ENCODE measurements at places on chromosomes 4 and X.

GRCh38 chr4:145183023-145183422 lies 2.6 kb upstream of the OTUD4 start:
- no peak for DNase-seq

DNA sequence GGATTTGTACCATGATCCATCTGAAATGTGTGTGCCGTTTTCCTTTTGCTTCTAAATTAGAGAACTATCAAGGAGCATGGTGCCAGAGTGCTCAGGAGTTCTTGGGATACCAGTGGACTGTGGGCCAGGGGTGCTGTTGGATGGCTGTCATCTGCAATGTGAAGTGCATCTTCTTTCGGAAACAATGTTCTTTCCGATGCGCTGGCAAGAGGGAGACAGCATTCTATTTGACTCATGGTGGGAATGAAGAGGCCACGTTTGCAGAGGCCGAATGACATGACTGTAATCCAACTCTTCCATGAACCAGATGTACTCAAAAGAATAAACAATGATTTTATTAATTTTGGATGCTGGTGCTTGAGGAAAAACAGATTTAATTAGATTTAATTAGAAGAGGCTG lies 45.5 kb downstream of the SORCS2 start:
- peak; percentile 63 for DNase-seq

GRCh38 chrX:70289168-70289792 lies 447 bp downstream of the PDZD11 start:
- DNase-seq, result no peak

- no peak for DNase-seq
These were observed 627 bp upstream of the FAT4 start for GRCh38 chr4:125313989-125314667.

DNA sequence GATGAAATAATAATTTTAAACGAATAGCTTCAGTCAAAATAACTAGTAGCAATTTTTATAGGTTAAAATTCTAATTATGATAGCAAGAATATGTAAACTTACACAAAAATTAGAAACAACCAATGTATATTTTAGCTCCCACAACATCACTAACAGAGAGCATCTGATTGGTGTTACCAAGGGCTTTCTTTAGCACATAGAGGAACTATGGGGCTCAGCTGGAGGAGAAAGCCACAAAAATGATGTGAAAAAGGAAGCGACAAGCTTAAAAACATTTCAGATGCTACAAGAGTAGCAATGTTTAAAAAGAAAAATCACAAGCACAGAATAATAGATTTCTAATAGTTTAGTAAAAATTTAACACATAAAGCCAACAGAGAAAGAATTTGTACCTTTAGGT lies 56.3 kb downstream of the ATP8A1 start:
- no peak for DNase-seq

- no peak for DNase-seq
These were observed 27.4 kb downstream of the TET2 start for GRCh38 chr4:105174098-105174497.

DNA sequence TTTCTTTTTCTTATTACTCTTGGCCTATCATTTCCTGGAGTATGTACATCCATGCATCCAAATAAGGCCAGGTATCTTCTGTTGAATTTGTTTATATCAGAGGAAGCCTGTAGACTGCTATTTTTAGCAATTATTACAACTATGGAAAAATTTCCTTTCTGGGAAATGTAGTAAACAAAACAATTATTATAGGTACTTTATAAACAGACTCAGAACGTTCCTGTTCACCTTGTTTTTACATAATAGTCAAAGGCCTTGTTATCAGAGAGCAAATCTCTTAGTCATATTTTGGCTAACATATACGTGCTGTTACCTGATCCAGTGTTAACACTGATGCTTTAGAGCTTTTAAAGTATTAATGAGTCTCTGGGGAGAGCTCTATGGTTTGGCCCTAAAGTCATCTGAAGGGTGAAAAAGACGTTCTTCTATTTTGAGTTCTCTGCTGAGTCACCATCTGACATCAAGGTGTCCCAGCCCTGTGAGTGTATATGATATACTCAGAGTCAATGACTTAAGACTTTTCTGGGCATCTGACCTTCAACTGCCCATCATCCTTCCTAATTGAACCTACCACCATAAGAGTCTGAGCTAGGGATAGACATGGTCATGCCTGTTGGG lies 7.3 kb downstream of the SPARCL1 start:
- no peak for DNase-seq

- no peak for DNase-seq
These were observed 107.3 kb upstream of the RAI2 start for GRCh38 chrX:17968367-17968766.

DNA sequence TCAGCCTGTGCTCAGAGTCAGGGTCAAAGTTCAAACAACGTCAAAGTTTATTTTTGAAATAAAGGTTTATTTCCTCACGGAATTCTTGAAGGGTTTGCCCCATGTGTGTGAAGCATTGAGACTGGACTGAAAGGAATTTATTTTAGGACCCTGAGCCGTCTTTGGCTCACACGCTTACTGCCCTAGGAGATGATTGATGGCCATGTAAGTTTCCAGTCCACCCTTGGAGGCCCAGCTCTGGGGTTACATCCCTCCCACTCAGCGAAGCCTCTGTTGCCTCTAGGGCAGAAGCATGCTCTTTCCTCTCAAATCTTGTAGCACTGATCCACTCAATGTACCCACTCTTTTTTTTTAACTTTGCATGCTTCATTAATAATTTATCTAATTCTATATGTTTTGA lies 4.5 kb upstream of the NHSL2 start:
- no peak for DNase-seq

DNA sequence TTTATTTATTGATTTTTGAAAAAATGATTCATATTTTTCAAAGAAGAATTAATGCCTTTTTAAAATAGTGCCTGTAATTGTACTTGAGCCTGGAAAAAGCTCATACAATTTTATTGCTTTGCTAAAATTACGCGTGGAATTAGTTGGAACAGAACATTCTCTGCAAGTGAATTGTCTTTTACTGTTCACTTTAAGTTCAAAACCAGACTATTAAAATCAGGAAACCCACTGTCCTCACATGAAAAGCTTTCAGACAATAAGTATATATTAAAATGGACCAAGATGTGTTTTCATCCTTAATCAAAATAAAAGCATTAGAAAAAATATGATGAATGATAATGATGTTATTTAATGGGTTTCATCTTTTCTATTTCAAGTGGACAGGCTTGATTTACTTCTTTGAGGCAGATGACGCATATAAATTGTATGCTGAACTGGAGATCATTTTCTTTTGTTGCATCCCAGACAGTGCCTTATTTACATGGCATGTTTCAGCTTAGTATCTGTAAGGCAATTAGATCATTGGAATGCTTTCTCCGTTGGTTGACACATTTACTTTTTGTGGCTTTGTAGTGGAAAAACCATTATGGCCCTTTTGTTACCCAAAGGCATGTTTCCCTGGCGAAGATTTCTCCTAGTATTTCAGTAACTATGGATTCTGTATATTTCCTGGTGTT lies 299.0 kb upstream of the MAGEC2 start:
- DNase-seq, result no peak

DNA sequence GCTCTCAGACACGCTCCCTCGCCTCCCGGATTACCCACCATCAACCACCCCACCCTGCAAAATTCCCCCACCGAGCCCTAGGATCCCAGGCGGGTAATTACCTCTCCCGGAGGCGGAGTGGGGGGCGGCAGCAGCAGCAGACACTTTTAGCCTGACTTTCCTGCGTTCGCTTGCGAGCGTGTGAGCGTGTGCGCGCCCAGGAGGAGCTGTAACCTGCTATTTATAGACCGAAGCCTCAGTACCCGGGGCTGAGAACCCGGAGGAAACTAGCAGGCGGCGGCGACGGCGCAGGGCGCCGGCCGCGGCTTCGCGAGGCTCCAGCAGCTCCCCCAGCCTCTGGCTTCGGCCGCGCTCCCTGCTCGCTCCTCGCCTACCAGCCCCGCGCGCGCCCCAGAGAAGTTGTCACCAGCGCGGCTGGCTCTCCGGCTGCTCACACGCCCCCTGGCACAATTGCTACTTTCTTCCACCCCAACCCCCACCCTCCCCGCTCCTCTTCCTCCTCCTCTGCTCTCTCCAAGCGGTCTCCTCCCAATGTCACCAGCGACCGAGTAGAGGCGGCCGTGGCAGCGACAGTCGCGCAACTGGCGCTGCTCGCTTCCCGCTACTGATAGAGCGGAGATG lies at the start of gene INPP4B:
TSS of gene INPP4B (minus strand) at position 194 of the 621 bp plus-strand sequence.
- DNase-seq, result peak; percentile 58

DNA sequence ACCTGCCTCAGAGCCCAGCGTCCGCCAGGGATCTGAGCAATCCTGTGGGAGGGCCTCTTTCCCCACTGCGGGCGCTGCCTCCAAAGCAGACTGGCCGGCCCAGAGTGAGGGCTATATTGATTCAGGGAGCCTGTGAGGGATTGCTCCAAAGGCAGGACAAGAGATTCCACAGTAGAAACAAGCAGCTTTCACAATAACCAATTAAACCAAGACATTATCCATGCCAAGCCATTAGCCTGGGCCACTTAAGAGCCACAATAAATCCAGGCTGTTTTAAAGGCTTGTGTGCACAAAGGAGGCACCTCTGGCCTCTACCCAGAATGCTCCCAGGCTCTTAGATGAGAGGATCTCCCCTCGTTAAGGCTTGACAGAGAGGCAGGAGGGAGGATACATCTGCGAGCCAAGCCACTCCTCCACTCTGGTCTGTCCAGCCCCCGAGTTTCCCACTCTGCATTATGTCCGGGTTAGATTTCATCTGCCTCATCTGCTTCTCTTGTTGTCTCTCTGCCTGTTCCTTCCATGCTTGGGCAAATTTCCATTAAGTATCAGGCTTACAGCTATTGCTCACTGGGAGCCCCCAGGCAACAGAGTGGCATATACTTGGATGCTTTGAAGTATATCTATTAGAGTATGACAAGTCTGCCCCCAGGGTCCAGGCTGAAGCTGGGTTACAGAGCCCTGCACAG lies 357.9 kb downstream of the UNC5C start:
- no peak for DNase-seq

- no peak for DNase-seq
These were observed 174.4 kb upstream of the NUDT10 start for GRCh38 chrX:51158231-51158630.

DNA sequence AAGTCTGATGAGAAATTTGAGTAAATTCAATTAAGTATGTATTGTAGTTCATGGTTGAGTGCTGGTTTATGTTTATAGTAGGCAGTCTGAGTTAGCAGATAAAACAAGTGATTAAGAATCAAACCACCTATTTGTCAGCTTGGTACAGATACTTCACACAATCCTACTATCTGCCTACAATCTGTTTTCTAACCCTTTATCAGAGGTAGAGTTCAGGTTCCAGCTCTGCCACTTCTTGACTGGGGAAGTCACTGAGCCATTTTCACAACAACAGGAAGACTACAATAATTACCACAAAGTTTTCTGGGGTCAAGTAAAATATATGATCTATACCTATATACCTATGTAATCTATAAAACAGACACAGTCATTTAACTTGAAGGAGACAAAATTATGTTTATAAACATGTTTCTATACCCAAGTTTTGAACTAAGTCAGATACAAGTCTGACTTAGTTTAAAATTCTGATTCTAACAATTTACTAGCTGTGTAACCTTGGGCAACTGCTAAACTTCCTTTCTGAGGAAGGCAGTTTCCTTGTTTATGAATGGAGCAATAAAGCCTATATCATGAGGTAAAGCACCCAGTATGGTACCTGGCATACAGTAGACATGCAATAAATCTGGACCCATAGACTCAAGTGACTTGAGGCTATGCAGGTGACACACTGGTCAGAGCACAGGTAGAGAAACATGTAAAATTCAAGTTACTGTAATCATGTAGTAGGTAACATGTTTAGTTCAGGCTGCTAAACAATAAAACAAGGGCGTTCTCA lies 37.2 kb upstream of the BDH2 start:
- no peak for DNase-seq

GRCh38 chrX:112866175-112866574 lies 25.5 kb upstream of the AMOT start:
- DNase-seq, result no peak

- DNase-seq, result no peak
These were observed 222.6 kb downstream of the NDST4 start for GRCh38 chr4:114890773-114891172.

DNA sequence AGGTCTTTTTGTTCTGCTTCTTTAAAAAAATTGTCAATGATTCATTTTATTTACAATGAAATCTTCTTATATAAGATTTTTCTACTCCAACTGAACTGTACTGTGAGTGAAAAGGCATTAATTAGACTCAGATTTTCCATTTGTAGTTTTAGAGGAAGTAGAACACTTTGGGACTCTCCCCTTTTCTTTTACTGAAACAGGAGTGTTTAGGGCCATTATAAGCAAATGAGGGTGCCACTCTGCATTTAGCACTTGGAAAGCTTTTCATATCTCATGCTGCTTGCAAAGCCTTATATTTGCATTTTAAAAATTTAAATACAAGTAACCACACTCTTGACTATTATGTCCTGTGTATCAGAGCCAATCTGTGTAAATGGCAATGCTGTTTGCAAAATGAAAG lies 584.3 kb downstream of the KLHL13 start:
- no peak for DNase-seq
